CD8-positive, alpha-beta memory T cell (primary cell): ENCODE measurements at places on chromosomes 3 and 15.

DNA sequence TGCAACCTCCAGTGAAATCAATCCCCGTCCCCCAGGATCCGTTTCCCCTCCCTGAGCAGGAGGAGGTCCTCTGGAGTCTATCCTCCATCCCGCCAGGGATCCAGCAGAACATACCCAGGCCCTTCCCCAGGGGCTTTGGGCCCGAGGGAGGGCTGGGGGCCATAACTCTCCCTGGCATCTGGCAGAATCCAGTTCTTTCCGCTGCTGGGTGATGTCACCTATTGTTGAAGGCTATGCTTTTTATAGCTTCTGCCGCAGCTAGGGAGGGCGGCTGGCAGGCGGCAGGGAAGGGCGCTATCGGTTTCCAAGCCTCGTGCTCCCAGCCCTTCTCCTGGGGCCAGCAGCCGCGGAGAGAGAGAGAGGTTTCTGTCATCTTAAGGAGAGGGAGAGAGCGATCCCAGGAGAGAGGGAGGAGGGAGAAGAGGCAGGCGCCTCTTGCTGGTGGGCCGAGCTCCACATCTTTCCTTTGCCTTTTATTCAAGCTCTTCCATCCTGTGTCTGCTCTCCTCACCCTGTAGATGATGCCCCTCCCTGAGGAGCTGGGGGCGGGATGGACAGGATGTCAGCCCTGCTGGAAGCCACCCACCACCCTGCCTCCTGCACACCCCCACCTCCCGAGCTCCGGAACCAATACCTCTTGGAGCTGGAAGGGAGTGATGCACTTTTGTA is 120.1 kb downstream of the ANP32A start:
- no peaks in the 10 kb centered on the region for H3K36me3 ChIP-seq
- H3K4me3 ChIP-seq = no peak overlapping the region
- H3K4me1 ChIP-seq = no peaks in the 10 kb centered on the region
- no peaks in the 10 kb centered on the region for H3K27me3 ChIP-seq

DNA sequence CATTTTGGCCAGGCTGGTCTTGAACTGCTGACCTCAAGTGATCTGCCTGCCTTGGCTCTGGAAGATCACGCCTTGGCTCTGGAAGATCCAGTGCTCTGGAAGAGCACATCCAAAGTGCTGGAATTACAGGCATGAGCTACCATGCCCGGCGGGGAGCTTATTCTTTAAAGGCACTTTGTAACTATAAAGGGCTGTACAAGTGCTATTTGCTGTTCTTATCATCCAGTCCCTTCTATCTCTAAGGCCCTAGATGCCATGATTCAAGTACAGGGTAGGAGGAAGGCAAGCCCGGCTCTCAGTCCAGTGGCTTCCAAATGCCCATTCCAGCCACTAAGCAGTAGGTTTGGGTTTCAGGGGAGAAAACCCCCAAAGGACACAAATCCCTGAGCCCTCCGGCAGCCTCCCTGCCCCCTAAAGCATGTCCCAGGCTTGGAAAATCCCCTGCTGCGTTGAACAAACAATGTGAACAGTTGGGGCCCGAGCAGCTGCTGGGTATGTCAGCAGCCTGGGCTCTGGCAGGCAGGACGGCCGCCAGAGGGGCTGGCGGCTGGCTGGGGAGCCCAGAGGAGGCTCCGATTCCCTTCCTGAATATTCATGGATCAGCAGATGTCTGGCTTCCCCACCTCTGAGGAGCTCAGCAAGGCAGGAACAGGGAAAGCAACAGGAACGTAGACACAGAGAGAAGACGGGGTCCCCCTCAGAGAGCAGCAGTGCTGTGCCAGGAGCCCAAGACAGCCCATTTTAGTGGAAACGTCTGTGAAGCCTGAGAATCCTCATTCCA is 7.7 kb downstream of the IGDCC4 start:
- peaks cover 4% of the 10 kb centered on the region for H3K27me3 ChIP-seq
- DNase-seq = no peak
- H3K36me3 ChIP-seq = no peaks in the 10 kb centered on the region
- H3K4me3 ChIP-seq = no peak overlapping the region
- no peak overlapping the region for H3K27ac ChIP-seq

DNA sequence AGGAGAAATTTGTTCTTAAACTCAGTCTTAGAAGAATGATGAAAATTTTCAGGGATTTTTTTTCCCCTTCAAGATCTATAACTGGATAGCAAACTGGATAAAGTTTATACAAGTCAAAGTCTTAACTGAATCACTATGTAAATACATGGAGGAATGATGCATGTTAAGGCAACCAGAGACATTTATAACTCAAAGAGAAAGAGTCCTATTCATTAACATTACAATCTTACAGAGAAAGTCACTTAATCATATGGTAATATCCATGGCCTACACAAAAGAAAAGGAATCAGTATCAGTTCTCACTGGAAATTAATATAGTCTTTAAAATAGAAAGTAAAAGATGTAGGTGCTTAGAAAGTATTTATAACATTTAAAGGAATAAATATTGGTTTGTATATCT is 869.1 kb downstream of the TBL1XR1 start:
- H3K36me3 ChIP-seq = no peaks in the 10 kb centered on the region
- H3K4me1 ChIP-seq = no peaks in the 10 kb centered on the region
- H3K4me3 ChIP-seq = no peak overlapping the region
- DNase-seq = no peak

GRCh38 chr15:28957606-28958498 is 72.1 kb downstream of the APBA2 start:
- peaks cover 33% of the 10 kb centered on the region for H3K4me1 ChIP-seq
- H3K36me3 ChIP-seq = no peaks in the 10 kb centered on the region
- no peaks in the 10 kb centered on the region for H3K27me3 ChIP-seq
- DNase-seq = no peak
- H3K27ac ChIP-seq = no peak overlapping the region
- H3K4me3 ChIP-seq = no peak overlapping the region

GRCh38 chr15:31027910-31028578 is 36.6 kb upstream of the MTMR10 start:
- DNase-seq = no peak
- no peaks in the 10 kb centered on the region for H3K4me1 ChIP-seq
- no peak overlapping the region for H3K27ac ChIP-seq
- no peak overlapping the region for H3K4me3 ChIP-seq
- no peaks in the 10 kb centered on the region for H3K27me3 ChIP-seq

DNA sequence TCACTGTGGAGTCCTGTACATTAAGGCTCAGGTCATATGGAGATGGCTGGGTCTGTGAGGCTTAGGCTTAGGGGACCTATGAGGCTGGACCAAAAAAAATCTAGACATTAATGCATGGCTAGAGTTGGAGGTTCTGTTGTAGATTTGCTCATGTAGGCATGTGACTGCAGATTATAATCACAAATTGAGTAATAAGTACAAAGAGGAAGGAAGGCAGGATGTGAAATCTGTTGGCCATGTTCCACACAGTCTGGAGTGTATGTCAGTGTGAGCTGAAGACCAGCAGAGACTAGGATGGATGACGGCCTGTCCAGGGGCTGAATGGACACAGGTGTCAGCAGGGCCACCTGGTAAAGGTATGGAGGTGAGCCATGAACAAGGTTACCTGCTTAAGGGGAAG is at the start of gene ST3GAL6:
Gene ST3GAL6, plus strand, starts transcription at position 265 of the 400 bp plus-strand sequence. CDS start 5,101 bp downstream, outside the sequence.
- H3K27me3 ChIP-seq = no peaks in the 10 kb centered on the region
- no peak for DNase-seq
- no peaks in the 10 kb centered on the region for H3K36me3 ChIP-seq
- no peak within 1 kb of the TSS for H3K4me3 ChIP-seq
- H3K27ac ChIP-seq = no peak within 1 kb of the TSS

- no peak overlapping the region for H3K4me3 ChIP-seq
- H3K27me3 ChIP-seq = no peaks in the 10 kb centered on the region
- no peak for DNase-seq
- H3K27ac ChIP-seq = no peak overlapping the region
- H3K36me3 ChIP-seq = no peaks in the 10 kb centered on the region
- H3K4me1 ChIP-seq = peaks cover 7% of the 10 kb centered on the region
These were observed 52.9 kb downstream of the GASK1A start for GRCh38 chr3:43031889-43032545.

DNA sequence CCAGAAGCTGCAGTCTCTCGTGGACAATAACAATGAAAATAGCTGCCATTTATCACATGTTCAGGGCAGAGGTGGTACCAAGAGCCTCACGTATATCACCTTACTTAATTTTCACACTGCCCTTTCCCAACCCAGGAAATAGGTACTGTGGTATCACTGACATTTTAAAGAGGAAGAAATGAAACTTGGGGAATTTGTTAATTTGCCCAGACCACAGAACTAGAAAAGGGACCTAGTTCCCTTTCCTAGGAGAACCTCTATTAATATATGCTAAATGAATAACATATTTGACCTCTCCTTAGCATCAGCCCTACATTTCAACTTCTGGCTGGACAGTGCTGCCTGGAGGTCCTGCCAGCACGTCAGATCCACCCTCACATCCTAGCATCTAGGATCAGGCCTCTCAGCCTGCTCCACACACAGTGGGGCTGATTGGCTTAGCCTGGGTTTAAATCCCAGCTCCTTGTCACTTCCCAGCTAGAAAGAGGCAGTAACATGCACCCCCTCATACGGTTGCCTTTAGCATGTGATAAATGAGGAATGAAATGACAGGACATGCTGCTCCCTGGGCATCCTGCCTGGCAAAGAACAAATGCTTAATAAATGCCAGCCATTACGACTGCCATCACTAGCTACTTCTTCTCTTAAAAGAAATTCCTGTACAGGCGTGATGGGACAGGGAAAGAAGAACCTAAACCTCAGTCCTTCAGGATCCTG is 95.1 kb upstream of the TNFAIP8L3 start:
- no peaks in the 10 kb centered on the region for H3K27me3 ChIP-seq
- H3K27ac ChIP-seq = no peak overlapping the region
- no peak for DNase-seq
- H3K4me1 ChIP-seq = no peaks in the 10 kb centered on the region
- no peak overlapping the region for H3K4me3 ChIP-seq
- no peaks in the 10 kb centered on the region for H3K36me3 ChIP-seq

DNA sequence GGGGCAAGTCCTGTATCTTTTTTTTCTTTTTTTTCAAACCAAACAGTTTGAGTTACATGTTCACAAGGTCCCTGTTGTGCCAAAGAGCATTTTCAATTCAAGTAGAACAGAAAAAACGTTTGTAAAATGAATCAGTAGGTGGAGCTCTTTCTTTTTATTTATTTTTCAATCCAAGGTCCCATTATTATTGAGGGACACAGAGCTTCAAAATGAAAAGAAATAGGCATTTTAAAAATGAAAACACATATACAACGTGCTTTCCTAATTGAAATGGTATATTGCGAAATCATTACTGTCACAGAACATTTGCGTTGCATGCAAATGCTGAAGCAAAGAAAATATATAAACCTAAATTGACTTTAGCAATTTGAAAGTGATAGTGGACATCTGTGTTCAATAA is 711.0 kb downstream of the MECOM start:
- H3K4me3 ChIP-seq = no peak overlapping the region
- no peaks in the 10 kb centered on the region for H3K36me3 ChIP-seq
- H3K27me3 ChIP-seq = no peaks in the 10 kb centered on the region
- H3K4me1 ChIP-seq = no peaks in the 10 kb centered on the region

GRCh38 chr3:148999806-149000205 is 8.5 kb downstream of the GYG1 start:
- H3K27me3 ChIP-seq = no peaks in the 10 kb centered on the region
- H3K27ac ChIP-seq = no peak overlapping the region
- DNase-seq = no peak

GRCh38 chr3:148460686-148461085 is 237.0 kb upstream of the AGTR1 start:
- no peaks in the 10 kb centered on the region for H3K4me1 ChIP-seq
- no peaks in the 10 kb centered on the region for H3K27me3 ChIP-seq
- DNase-seq = no peak
- H3K4me3 ChIP-seq = no peak overlapping the region
- no peaks in the 10 kb centered on the region for H3K36me3 ChIP-seq

- DNase-seq = no peak
- H3K27me3 ChIP-seq = no peaks in the 10 kb centered on the region
- H3K4me3 ChIP-seq = no peak overlapping the region
- H3K36me3 ChIP-seq = no peaks in the 10 kb centered on the region
- peaks cover 42% of the 10 kb centered on the region for H3K4me1 ChIP-seq
These were observed 45.4 kb downstream of the BTD start for GRCh38 chr3:15646851-15647511.

DNA sequence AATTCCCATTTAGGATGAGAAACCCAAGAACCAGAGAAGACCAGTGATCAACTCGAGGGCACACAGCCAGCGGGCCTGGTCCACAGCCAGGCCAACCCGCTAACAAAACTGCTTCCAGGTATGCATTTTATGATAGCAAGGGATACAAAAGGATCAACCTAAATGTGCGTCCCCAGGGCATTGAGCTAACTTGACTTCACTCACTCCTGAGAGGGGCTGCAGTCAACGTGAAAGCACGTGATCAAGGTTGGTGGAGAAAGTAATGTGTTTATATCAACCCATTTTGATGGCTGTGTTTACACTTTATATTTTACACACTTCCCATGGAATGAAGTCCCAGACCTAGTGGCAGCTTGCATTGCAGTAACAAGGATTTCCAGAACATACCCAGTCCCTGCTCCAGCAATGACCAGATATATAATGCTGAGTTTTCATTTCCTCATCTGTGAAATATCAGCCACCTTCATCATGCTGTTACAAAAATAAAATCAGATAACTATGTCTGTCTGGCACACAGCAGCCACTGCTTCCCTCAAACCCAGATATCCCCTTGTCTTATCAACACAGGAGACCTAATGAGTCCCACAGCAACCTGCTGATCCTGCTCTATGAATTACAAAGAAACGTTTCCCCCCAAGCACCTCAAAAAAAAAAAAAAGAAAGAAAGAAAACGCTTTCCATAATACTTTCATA is 2.0 kb downstream of the KLHL6 start:
- peak overlapping the region; percentile 57 for H3K4me3 ChIP-seq
- DNase-seq = no peak

DNA sequence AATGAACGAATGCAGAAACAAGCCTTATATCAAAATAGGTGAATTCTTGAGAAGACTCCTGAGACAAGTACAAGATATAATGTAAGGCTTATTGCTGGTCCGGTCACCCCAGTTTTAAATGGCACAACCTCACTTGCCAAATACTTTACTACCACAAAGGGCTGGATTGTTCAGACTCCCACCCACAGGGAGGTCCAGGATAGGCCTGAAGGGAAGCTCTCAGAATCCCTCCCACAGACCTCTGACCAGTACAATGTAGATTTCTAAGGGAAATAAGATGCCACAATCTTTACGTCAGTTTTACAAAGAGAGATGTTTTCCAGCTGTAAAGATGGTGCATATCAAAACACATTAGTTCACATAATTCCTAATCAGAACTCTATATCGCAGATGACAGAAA is 577.7 kb upstream of the ADAMTS9 start:
- H3K36me3 ChIP-seq = no peaks in the 10 kb centered on the region
- no peak overlapping the region for H3K4me3 ChIP-seq
- no peak for DNase-seq
- no peaks in the 10 kb centered on the region for H3K27me3 ChIP-seq
- H3K27ac ChIP-seq = no peak overlapping the region
